Spinal cord (tissue), 10 donors: ENCODE measurements at places on chromosomes 4 and X.

GRCh38 chrX:9627922-9628321 is 137.7 kb downstream of the GPR143 start:
- no peak for DNase-seq

DNA sequence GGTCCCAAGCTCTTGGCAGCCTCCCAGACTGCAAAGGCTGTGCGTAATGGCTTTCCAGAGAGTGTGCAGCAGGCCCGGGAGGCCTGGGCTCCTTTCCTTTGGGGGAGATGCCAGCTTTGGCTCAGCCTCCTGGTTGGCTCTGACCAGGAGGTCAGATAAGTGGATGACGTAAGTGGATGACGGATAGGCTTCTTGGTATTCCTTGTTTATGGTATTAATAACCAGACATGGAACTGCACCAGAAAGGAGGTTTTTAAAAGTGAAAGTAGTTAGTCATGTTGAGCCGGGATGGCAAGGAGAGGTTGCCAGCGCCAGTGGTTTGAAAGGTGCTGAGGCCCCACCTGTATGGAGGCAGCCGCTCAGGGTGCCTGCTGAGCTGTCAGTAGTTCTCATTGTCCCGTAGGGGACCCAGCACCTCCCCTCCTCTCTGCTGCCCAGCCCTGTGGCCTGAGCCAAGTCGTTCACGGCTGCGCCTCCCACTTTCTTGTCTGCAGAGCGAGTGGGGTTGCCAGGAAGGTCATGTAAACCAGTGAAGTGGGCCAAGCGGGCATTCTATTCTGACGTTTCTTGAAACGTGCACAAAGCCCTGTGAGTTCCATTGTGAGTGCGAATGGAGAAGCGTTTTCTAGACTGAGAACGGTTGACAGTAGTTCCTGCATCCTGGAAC is 28.7 kb upstream of the STOX2 start:
- peak; percentile 67 for DNase-seq

- DNase-seq, result no peak
Measured at GRCh38 chrX:13360146-13360545, 40.3 kb upstream of the ATXN3L start.

DNA sequence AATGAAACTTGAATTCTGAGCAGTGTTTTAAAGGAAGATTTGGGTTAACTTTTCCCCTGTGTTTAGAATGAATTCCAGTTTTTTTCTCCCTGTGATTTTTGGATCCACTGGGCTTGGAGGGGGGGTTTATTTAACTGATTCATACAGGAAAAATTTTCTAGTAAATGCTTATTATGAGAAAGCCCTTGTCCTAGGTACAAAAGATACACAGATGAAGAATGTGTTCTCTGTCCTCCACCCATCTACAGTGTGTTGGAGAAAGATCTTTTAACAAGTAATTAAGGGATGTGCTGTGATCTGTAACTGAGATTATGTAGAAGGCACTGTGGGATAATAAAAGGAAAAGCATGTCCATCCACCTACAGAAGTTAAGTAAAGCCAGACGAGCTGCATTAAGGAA is 103.9 kb downstream of the STIM2 start:
- no peak for DNase-seq

GRCh38 chrX:9885150-9885549 is 82.0 kb upstream of the CLDN34 start:
- DNase-seq, result no peak

DNA sequence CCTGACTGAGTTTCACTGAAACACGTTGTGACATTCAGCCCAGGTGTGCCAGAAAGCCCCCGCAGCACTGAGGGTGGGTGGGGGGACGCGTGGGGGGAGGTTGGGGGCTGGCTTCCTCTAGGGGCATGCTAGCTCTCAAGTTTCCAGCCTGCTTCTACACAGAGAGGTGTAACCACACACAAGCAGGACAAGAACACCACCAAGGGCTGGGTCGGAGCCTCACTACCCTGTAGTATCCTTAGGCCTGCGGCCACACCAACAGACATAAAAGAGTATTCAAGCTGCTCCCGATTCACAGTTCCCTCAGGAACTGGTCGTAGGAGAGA is 1.8 kb downstream of the USP46 start:
- DNase-seq, result no peak

DNA sequence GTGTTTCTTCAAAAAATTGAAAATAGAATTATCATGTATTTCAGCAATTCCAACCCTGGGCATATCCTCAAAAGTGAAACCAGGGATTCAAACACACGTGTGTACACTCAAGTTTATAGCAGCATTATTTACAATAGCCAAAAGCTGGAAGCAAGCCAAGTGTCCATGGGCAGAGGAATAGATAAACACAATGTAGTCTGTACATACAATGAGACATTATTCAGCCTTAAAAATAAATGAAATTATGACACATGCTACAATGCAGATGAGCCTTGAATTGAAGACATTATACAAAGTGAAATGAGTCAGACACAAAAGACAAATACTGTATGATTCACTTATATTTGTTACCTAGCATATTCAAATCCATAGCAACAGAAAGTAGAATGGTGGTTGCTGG is 853.4 kb downstream of the STIM2 start:
- DNase-seq, result no peak

DNA sequence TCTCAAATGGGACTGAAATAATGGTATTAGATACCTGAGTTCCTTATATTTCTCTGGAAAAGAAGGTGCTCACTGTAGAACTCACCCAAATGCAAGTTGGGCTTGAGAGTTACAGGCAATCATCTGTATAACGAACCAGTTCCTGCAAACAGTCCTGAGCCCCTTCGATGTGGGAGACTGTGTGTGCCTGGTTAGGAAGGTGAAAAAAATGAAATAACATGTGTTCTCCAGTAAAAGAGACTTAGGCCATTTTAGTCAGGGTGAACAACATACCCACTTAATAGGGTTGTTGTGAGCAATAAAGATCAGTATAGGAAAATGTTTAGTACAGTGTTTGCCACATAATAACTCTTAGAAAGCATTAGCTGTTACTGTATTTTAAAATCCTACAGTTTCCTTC is 23.4 kb downstream of the STIM2 start:
- DNase-seq, result no peak

DNA sequence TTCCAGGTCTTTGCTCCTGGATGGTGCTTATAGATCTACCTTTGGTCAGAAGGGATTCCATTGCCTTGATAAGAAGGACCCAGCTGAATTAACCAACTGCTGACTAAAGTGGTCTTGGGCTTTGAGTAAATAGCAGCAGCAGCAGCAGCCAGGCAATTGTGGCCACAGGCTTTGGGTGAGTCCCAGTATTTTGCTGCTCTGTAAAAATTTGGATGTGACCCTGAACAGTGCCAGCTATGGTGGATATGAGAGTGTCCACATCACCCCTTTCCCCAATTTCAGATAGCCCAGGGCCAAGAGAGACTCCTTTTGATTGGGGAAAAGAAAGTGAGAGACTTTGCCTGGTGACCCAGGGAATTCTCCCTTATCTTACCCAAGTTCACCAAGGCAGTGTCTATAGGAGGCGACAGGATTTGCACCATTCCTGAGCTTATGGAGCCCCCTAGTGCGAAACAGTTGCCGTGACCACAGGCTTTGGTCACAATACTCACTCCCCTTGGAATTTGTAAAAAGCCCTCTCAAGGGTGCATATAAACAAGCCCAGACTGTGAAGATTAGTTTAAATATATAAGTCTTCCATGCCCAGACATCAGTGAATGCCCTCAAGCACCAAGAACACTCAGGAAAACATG is 518.0 kb downstream of the TMA16 start:
- DNase-seq, result no peak

DNA sequence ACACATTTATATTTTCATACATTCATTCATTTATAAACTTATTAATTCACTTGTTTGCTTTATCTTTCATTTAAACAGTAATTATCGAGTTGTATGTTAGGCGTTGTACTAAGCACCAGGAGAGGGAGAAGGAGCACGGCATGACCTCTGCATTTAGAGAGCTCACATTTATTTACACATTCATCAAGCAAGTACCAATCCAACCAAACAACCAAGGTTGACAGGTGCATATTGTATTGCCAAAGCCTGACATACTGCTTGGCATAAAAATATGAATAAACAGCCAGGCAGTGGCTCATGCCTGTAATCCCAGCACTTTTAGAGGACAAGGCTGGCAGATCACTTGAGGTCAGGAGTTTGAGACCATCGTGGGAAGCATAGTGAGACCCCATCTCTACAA is 37.0 kb upstream of the CLNK start:
- no peak for DNase-seq

DNA sequence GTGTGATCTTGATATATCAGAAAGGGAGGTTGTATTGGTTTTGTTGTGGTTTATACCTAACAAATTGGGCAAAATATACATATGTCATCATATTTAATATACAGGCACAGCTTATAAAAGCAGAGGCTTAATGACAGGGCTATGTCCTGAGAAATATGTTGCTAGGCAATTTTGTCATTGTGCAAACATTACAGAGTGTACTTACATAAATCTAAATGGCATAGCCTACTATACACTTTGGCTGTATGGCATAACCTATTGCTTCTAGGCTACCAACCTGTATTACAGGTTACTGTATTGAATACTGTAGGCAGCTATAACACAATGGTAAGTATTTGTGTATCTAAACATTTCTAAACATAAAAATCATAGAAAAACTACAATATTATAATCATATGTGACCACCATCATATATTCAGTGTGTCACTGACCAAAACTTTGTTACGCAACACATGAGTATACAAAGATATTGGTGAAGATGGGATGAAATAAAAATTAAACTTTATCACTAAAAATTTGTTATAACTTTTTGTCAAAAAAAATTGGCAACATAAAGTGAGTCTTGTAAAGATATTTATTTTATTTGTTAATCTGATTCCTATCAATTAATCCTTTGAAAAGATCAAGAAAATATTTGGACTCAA is 414.0 kb upstream of the HS3ST1 start:
- no peak for DNase-seq

GRCh38 chrX:24169211-24169610 is 19.7 kb downstream of the ZFX start:
- DNase-seq, result no peak

GRCh38 chr4:147864607-147865006 is 132.7 kb downstream of the ARHGAP10 start:
- no peak for DNase-seq

- DNase-seq, result no peak
Measured at GRCh38 chrX:133921764-133922389, 63.5 kb downstream of the GPC3 start.

- DNase-seq, result no peak
Measured at GRCh38 chr4:151874328-151874727, 113.5 kb upstream of the GATB start.

DNA sequence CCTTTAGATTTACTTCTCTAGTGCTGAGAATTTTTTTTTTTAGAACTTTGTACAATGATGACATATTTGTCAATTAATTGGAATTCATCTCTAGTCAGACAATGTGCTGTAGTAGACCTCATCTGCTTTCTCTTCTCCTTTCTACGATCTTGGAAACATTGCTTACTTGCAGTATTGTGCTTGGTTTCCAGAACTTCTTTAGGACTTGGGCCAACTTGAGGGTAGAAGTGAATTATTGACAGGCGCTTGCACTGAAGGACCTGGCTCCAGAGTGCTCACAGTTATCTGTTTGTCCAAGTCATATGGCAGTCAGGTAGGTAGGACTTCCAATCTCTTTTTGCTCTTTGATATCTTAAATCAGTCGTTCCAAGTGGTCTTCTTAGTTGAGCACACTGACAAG is 39.6 kb downstream of the FNIP2 start:
- no peak for DNase-seq

GRCh38 chr4:27128443-27128842 is 267.8 kb downstream of the STIM2 start:
- DNase-seq, result no peak

DNA sequence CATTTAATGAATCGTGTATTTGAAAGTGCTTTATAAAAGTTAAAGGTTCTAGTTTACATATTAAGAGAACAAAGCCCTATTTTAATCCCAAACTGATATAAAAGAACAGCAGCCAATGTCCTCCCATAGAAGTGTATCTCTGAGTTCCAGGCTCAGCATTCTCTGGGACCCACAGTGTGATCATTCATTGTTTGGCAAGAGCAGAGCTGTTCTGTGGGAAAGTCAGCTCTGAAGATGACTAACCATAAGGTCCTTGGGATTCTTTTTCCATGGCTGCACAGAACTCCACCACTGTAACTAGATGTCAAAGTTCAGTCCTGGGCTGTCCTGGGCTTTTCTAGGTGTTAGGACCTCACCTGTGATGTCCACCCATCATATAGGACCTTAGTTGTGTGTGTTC is 157.0 kb upstream of the TLL1 start:
- no peak for DNase-seq

GRCh38 chr4:184972991-184973390 is 45.3 kb upstream of the HELT start:
- DNase-seq, result no peak

GRCh38 chrX:25019707-25020390 is 4.1 kb upstream of the ARX start:
- no peak for DNase-seq

DNA sequence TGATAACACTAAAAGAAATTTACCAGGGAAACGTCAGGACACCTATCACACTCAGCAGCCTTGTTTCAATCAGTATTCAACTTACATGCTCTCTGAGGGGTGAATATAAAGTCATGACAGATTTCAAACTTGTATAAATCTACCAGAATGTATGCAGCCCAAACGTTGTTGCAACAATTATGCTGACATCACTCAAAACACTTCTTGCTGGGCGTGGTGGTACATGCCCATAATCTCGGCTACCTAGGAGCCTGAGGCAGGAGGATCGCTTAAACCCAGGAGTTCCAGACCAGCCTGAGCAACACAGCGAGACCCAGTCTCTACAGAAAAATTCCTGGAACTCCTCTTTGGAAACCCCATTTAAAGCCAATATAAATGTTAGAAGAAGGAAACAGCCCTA is 266.6 kb upstream of the GPC4 start:
- DNase-seq, result no peak

DNA sequence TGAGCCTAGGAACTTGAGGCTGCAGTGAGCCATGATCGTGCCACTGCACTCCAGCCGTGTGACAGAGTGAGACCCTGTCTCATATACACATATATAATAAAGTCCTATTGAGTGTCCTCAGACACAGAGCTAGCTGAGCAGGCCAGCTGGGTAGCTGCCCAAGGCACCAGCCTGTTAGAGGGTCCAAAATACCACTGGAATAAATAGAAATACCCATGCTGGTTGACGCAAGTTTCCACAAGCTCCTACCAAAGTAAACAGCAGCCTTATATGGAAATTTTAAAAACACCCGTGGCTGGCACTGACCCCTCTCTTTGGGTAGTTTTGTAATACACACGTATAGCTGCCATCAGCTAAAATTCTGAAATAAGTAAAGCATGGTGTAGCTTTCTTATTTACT is 348.6 kb downstream of the BCOR start:
- no peak for DNase-seq

DNA sequence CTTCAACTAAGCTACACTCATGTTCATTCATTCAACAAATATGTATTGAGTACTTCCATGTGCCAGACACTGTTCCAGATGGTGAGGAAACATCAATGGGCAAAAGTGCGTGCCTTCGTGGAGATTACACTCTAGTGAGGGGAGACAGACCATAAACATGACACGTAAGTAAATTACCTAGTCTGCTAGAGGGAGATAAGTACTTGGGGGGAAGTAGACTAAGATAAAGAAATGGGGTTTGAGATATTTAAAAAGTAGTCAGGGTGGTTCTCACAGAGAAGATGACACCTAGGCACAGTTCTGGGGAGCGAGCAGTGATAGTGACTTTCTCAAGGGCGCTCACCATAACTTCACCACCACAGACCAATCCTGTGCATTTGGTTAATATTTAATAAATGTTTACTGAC is 11.7 kb downstream of the JCHAIN start:
- no peak for DNase-seq

- no peak for DNase-seq
Measured at GRCh38 chrX:112696481-112696880, 16.7 kb upstream of the LHFPL1 start.

- DNase-seq, result no peak
Measured at GRCh38 chr4:13618212-13618806, 9.2 kb downstream of the BOD1L1 start.
